D341Med (cell line): ENCODE measurements at places on chromosomes 4 and X.

DNA sequence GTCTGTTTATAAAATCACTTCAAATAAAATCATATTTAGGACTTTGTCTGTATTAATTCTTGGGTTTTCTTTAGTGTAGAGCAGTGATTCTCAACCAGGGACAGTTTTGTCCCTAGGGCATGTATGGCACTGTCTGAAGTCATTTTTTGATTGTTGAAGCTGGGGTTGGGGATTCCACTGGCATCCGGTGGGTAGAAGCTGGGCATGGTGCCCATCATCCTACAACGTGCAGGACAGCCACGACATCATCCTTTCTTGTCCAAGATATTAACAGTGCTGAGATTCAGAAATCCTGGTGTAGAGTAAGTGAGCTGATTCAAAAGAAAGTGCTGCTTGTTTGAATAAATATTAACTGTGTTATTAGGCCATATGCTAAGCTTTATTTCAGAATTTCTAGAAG lies 28.6 kb downstream of the DCLK2 start:
- DNase-seq: no peak

- DNase-seq: no peak
These were observed 61.8 kb downstream of the CLNK start for GRCh38 chr4:10622728-10623127.

GRCh38 chr4:181193131-181193930 lies 1049.9 kb upstream of the TENM3 start:
- no peak for DNase-seq

- no peak for DNase-seq
These were observed 123.3 kb upstream of the RAI2 start for GRCh38 chrX:17984415-17984814.

GRCh38 chr4:56222514-56222913 lies 164.8 kb downstream of the AASDH start:
- DNase-seq: no peak
